AG20443 (cell line): ENCODE measurements at places on chromosomes 1 and 21.

DNA sequence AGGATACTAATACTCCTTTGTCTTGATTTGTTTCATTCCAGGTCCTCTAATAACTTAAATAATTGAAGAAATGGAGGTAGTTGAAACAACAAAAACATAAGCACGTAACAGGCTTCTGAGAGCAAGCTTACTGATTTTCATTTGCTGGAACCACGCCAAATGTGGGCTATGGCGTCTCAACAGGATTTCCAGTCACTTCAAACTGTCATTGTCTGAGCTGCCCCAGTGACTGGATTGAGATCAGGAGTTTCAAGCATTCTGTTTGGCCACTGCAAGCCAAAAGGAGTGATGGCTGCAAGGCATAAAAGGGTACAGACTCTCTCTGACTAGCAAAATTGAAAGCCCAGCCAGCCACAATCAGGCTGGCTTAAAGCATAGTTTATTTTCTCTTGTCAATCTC lies 289.9 kb downstream of the DPYD start:
- DNase-seq: no peak

DNA sequence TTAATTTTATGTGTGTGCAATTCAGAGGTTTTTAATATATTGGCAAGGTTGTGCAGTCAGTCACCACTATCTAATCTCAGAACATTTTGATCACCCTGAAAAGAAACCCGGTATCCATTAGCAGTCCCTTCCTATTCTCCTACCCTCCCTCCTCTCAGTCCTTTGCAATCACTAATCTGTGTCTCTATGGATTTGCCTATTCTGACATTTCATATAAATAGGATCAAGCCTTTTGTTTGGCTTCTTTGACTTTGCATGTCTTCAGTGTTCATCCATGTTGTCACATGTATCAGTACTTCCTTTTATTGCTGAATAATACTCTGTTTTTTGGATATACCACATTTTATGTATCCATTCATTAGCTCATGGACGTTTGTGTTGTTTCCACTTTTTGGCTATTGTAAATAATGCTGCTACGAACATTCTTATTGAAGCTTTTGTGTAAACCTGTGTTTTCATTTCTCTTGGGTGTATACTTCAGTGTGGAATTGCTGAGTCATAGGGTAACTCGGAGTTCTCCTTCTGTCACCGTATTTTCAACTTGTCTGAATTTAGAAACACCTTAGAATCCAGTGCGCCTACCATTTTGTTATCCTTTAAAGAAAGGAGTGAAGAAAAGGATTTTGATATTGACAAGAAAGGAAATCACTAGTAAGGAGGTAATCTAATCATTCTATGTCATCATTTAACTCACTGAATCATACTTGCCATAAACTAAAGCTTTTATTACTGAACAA lies 3.4 kb downstream of the CEP85 start:
- DNase-seq: no peak

GRCh38 chr1:224045556-224045955 lies 68.4 kb upstream of the FBXO28 start:
- no peak for DNase-seq

- DNase-seq: no peak
These were observed 1.3 kb downstream of the BACE2 start for GRCh38 chr21:41169258-41169576.

- no peak for DNase-seq
These were observed 40.0 kb downstream of the MEGF6 start for GRCh38 chr1:3571263-3571662.

GRCh38 chr1:208935517-208936187 lies 647.9 kb upstream of the CAMK1G start:
- no peak for DNase-seq

DNA sequence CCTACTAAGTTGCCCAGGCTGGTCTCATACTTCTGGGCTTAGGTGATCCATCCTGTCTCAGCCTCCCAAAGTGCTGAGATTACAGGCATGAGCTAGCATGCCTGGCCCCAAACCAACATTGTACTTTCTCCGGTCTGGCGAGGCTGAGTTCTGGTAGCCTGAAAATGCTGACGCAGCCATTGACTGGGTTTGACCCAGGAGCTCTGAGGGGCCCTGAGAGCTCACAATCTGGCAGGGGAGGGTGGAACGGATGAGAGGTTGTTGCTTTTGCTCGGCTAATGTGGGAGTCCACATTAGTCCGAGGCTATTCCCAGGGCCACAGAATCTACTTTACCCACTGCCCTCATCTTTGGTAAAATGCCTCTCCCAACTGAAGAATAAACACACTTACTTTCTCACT lies 35.1 kb upstream of the PARP1 start:
- DNase-seq: no peak

DNA sequence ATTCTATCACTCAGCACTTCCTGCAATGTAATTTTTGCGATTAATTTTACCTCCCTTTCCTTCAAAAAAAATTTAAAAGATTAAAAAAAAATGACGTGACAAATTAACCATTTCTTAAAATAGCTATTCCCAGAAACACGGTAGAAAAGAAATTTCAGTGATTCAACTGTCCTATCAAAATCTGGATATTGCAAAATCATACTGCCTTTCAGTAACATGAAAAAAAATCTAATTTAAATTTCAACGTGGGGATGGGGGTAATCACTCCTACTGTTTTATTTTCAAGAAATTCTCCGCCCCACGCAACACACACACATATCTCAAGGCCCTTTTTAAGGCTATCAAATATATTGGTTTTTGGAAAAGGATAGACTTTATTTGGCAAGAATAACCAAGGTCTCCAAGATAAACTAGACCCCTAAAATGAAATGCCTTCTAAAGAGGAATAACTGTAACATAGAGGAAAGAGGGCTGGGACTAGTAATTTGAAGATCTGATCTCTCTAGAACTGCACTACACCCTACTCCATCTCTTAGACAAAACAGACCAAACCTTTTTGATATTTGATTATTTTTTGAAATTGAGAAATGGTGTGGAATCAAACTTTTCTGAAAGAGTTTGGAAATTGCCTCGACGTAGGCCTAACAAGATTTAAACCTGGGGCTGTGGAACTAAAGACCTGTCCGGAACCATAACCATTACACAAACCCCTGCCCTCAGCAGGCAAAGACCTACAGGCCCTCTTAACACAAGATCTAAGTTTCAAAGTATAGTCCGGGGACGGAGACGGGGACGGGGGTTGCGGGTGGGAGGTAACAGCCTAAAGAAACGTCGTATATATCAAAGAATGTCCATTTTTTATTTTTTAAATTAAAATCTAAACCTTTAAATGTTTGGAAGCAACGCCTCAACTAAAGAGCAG lies 941 bp downstream of the ARNT start:
- DNase-seq: no peak

- DNase-seq: no peak
These were observed 14.8 kb upstream of the ZDHHC18 start for GRCh38 chr1:26811708-26812107.
